ENCODE measurements at places on chromosomes 6 and 20. TPM values are rescaled to one million over a fixed set of nuclear protein-coding genes. Genes with fewer than 3 reads are reported as not detected.

SERINC3 gene
- 82.2 TPM for total RNA-seq

CLDN20 gene
- not detected for total RNA-seq

LCA5 gene
- 0.05 TPM for total RNA-seq

LINC00237 gene
- not detected for total RNA-seq

RXRB gene
- total RNA-seq = 46.2 TPM

Measured in activated CD4-positive, alpha-beta T cell treated with anti-CD3 and anti-CD28 coated beads, Interleukin-2, amount 10 ng/mL, durations not matched to agents 7 days and 5 days (primary cell).